ENCODE measurements at places on chromosomes 5 and 9.

- no peak for DNase-seq
These were observed 17.3 kb upstream of the EXOC3 start for GRCh38 chr5:425714-426113.

GRCh38 chr5:14240359-14240758, 97.2 kb downstream of the TRIO start:
- DNase-seq: peak; percentile 68

DNA sequence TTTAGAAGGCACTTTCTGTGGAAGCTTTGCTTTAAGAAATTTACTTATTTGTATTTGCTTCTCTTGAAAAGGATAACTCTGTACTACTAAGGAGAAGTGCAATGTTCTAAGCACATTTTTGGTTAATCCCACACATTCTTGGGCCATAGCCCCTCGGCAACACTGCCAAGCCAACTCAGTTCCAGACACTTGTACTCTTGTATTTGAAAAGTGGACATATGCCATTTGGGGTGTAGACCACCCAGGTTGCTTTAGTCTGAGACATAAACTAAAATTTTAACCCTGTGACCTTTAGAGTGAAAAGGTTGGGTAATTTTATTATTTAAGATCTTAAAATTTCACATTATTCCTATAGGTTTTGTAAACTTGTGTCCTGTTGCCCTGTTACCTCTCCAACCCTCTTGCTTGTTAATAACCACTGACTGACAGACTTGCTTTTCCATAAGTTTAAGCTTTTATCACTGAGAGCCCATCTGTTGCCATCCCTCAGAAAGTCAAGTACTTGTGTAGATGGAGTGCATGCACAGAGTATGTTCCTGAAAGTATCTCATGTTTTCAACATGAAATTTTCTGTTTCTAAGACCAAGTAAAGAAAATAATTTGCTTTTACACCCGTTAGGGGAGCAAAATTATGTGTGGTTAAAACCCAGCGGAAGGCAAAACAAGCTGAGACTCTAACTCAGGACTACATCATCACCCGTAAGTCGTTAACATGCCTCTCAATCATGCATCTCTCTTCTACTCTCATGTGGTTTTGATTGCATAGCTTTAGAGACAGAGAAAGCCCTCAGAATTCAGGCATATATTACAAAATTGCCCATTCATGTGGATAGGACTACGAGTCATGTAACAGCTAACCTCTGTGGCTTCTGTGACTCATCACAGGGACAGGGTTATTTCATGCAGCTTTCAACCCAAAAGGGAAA, 117.3 kb downstream of the GDNF start:
- DNase-seq: peak; percentile 97

DNA sequence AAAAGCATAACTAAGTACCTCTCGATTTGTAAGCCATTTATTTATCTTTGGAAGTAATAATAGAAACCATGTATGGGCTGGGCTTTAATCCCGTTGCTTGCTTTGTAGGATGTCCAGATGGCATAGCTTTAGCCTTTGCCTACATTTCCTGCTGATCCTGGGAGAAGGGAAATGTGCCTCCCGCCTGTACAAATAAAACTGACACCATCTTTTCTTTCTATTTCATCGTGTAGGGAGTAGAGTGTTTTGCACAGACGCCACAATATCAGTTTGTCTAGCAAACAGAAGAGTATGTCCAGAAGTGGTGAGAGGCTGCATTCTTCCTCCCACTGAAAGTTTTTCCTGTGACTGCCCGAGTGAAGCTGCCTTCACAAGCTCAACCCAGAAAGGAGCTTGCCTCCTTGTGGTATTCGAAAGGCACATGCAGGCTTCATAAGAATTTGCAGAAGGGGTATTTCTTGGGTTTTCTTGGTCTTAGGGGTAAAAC, 24.7 kb upstream of the TJP2 start:
- peak; percentile 63 for DNase-seq

DNA sequence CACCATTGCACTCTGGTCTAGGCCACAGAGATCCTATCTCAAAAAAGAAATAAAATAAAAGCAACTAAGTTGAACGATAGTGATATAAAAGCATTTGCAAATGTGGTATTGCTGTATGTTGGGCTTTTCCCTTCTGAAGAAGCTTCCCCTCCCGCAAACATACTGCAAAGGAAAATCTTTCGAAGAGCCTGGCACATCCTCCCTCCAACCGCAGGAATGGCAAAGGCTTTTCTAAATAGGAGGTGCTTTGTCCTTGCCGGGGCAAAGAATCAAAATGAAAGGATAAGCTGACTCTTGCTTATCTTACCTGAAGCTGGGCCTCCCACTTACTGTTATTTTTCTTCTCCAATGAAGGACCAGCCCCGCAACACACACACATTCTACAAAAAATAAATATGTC, 45.8 kb downstream of the SERINC5 start:
- DNase-seq: no peak

DNA sequence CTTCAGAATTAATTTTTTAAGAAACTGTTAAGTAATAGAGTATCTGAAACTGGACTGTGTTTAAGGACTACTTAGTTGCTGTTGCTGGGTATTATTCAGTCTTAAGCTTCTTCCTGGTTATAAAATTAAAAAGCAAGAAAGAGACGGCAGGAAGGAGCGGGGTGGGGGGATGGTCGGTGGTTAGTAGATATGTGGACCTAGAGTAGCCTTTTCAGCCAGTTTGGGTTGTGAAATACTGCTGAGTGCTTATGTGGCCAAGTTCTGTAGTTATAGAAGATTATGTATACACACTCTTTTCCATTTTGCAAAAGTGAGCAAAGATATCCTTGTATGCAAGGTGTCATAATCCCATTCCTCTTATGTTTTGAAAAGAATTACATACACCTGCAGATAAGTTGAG, 28.5 kb downstream of the TRIO start:
- DNase-seq: peak; percentile 74
